ENCODE measurements at places on chromosomes 12 and 14.

GRCh38 chr12:6638305-6638704 lies 2.5 kb upstream of the LPAR5 start:
- no peak for DNase-seq

GRCh38 chr12:131628766-131629448 lies 82.0 kb upstream of the SFSWAP start:
- no peak for DNase-seq

GRCh38 chr14:102727336-102728095 lies 49.7 kb upstream of the TRAF3 start:
- no peak for DNase-seq

- no peak for DNase-seq
These were observed 1043.2 kb upstream of the TMEM132C start for GRCh38 chr12:127223731-127224130.

DNA sequence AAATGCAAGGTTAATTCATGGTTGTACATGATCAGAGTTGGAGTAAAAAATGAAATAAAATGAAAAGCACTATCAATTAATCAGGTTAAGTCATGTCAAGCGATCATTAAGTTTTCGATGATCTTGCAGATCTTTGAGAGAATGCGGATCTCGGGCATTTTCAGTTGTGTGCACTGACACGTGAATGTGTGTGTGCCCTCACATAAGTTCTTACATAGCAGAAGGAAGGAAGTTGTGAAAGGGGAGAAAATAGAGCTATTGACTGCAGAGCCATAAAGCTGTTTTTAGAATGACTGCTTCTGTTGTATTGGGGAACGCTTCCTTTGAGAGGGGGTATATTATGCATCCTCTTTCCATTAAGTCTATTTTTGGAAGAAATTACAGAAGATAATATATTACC lies 101.3 kb downstream of the HMGA2 start:
- DNase-seq = no peak

DNA sequence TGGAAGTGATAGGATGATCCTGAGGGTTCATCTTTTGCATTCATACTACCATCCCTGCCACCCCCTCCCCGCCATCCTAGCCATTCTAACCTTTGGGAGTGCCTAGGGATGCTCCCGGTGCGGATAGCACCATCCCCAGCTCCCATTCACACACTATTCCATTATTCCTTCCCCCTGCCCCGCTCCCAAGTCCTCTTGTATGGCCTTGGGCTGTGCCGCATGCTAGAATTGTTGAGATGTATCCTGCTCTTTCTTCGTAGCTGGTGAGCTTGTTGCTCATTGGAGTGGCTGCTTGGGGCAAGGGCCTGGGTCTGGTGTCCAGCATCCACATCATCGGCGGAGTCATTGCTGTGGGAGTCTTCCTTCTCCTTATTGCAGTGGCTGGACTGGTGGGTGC lies 644 bp downstream of the TSPAN31 start:
- no peak for DNase-seq

- no peak for DNase-seq
These were observed 9.2 kb downstream of the PSMC6 start for GRCh38 chr14:52716155-52716554.

DNA sequence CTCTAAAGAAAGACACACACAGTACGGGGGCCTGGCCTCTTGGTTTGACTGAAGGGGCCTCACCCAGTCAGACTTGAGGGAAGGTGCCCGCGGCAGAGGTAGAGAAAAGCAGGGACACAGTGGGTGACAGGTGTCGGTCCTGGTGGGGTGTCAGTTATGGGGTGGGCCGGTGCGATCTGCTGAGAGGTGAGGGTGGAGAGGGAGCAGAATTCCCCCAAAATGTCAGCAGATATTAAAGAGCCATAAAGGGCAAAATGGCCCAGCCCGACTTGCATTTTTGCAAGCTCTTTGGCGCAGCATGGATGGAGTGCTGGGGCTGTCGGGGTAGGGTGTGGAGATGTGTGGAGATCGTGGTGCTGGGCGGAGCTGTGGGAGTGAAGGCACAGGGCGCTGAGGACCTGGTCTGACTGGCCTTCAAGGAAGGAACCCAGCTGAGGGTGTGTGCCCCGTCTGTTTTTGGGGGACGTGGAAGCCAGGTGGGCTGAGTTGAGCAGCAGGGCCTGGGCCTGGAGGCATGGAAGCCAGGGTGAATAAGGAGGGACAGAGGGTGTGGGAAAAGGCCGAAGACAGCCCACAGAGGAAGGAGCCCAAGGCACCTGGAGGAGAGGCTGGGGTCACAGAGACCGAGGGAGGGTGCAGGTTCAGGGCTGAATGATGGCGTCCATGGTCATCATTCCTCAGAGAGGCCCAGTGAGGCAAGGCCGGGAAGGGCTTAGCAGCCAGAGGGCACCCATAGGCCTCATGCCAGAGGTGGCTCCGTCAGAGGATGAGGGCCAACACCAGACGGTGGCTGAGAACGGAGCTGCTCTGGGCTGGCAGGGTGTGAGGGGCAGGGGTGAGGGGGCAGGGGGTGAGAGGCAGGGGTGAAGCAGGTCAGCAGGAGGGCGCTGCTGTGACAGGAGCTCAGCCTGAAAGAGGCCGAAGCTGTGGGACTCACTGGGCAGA lies 48.2 kb upstream of the DYNC1H1 start:
- DNase-seq = no peak

- DNase-seq = no peak
These were observed 300.9 kb upstream of the DCN start for GRCh38 chr12:91483471-91483985.

GRCh38 chr14:57078054-57078453 lies 190.7 kb downstream of the EXOC5 start:
- no peak for DNase-seq

DNA sequence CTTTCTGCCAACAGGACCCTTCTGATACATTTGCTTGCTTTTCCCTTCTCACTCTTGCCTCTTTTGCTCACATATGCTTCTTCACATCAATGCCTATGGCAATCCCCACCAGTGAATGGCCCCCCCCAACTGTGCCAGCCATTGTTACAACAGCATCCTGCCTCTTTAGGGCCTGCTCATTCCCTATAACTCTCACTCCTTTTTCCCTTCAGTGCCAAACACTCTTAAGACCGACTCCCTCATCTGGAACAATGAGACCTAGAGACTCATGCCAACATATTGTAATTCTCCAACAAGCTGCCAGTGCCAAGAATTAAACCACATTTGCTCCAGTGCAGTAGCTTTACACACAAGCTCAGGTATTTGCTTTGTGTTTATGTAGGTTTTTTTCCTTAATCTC lies 189.0 kb downstream of the SOX5 start:
- peak; percentile 3 for DNase-seq

- DNase-seq = peak; percentile 78
These were observed 7.0 kb upstream of the UBC start for GRCh38 chr12:124921200-124922031.

DNA sequence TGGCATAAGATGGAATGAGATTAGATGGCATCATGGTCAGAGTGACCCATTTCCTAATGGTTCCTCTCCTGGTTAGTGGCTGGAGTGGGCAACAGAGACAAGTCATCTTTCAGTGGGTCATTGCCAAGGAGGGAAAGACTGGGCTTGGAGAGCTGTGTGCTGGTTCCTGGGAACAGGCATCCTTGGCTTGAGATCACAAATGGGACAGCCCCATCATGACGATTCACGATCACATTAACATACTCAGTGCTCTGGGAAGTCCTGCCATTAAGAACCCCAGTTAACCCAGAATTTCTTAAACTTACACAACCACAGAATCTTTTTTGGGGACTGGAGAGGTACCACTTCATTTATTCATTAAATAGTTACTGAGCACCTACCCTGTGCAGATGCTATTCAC lies 27.3 kb downstream of the CHST11 start:
- no peak for DNase-seq

DNA sequence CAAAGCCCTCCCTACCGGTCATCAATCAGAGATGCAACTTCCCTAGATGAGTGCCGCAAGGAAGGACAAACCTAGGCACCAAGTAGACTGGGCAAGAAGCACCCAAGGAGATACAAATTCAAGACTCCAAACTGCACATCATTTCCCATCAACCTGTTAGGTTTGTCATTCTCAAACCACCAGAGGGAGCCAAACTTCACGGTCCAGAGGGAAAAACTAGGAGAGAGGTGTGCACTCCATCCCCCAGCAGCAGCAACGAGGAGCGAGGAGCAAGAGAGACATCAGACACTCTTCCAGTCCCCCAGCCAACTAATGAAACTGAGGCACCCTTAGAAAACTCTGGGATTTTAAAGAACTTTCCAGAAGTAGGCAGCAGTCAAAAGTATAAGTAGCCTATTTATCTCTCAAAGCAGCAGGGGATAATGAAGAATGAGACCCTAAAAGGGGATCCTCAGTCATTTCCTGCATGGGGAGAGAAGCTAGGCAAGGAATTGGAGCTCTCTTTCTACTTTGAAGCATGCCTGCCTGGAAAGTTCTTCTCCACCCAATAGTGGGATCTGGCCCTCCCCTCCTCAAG lies 37.0 kb upstream of the NT5DC3 start:
- DNase-seq = peak; percentile 79

DNA sequence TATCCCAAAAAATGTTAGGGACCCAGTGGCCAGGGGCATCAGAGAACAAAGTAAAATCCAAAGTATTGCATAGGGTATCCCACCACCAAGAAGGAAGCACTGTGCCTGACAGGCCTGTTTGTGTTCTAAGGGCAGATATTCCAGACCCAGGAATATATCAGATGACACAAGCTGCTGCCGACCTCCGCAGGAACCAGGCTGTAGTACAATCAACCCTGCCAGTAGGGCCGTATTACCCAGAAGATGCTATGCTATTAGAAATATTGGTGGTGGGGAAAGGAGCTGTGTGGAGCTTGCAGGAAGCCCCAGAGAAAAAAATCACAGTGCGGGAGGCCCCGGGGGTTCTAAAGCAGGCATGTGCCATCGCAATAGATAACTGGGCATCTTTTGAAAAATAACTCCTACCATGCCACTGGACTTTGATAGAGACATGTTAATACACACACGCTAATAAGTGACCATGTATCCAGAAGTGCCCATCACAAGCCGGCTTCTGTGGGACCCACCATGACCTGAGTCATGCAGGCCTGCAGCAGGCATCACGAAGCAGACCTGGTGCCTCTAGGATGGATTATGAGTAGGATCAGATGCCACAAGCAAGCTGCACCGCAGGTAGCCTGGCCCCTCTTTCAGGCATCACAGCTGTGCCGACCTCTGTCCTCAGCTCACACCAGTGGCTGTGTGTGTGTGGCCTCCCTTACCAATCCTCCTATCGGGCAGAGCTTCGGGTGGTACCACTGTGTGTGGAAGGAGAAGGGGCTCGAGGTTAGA lies 242.7 kb downstream of the BCL11B start:
- no peak for DNase-seq

DNA sequence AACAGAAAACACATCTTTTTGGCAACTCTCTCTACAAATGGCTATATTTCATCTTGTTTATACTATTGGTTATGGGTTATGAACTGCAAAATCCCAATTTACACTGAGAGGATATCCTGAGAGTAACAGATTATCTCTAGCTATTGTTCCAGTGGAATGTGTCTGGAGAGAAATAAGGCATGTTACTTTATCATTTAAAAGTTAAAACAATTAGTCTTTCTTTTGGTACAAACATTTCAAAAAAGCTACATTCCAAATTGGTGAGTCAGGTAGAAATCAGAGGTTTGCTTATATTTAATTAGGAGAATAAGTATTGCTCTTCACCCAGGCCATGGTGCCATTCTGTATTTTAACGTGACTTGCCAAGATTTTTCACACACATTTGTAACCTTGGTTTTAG lies 411.6 kb downstream of the CCER1 start:
- no peak for DNase-seq

GRCh38 chr14:53896726-53897125 lies 59.9 kb downstream of the BMP4 start:
- DNase-seq = no peak

GRCh38 chr14:99659333-99659741 lies 14.4 kb downstream of the HHIPL1 start:
- DNase-seq = no peak

- peak; percentile 77 for DNase-seq
These were observed 28.2 kb downstream of the FERMT2 start for GRCh38 chr14:52922656-52923055.

GRCh38 chr14:34912182-34912581 lies 37.0 kb upstream of the BAZ1A start:
- DNase-seq = no peak

DNA sequence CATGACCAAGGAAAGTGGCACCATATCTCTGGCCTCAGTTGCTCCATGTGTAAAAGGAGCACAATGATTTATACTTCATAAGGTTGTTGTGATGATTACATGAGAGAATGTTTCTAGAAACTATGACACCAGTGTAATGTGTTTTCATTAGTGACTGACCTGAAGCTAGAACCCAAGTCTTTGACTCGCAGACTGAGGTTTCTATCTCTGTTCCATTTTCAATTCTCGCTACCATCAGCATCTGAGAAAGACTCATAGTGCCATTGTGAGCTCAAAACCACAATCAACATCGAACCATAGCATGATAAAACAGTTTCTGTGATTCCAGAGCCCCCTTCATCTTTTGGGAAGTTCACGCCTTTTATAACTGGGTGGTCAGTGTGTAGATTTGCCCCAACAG lies 53.8 kb downstream of the STAB2 start:
- no peak for DNase-seq

- DNase-seq = peak; percentile 73
These were observed 39.9 kb downstream of the RIN3 start for GRCh38 chr14:92553438-92553837.

GRCh38 chr12:116266168-116266601 lies 11.3 kb downstream of the MED13L start:
- peak; percentile 34 for DNase-seq

DNA sequence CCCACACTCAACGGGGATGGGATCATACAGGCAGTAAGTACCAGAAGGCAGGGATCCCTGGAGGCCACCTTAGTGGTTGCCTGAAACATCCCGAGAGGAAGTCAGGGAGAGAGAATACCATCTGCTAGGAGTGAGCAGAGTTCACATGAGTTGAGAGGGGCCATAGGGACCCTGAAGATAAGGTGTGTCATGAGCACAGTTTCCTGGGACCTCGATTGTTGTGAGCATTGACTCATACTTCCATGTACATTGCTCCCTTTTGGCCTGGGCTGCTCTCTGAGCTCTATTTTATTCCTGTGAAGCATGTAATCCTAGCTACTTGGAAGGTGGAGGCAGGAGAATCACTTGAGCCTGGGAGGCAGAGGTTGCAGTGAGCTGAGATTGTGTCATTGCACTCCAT lies 120.5 kb downstream of the TBC1D30 start:
- DNase-seq = no peak

DNA sequence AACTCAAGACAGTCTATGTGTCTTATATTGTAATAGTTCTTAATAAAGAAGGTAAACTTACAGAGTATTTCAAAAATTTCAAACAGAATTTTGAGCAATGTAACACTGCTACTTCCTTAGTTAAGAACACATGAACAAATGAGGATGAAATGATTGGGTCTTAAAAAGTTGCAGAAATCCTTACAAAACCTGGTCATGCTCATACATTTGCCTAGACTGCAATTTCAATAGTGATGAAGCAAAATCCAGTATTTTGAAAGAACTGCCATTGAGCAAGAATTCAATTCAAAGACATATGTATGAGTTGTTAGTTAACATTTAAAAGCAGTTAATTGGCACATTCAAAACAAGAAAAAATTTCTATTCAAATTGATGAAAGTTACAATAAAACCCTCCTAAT lies 17.8 kb upstream of the HIF1A start:
- no peak for DNase-seq

- DNase-seq = no peak
These were observed 95.0 kb downstream of the SYT1 start for GRCh38 chr12:78959556-78959955.

Measured in kidney tubule cell (primary cell).